ENCODE measurements at places on chromosomes 7 and 10. TPM values are rescaled to one million over a fixed set of nuclear protein-coding genes. Genes with fewer than 3 reads are reported as not detected.

DNA sequence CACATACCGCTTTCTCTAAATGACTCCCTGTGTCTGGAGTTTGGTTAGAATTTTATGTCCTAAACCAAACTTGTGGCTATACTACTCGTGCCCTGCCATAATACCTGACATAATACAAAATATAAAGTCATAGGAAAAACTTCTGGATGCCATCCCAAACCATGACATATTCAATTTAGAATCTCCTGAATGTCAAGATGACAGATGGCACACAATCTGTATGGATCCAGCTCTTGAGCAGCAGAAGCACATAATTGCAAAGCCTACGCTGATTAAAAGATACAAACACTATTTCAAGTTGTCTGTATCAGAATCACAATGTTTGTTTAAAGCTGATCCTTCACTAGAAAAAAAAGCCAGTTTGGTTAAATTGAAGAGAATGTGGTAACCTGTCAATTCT, 22.4 kb upstream of the CDC14C start:
- no peak for DNase-seq
- no peaks in the 10 kb centered on the region for H3K4me1 ChIP-seq
- H3K27me3 ChIP-seq: no peaks in the 10 kb centered on the region
- H3K36me3 ChIP-seq: no peaks in the 10 kb centered on the region

DNA sequence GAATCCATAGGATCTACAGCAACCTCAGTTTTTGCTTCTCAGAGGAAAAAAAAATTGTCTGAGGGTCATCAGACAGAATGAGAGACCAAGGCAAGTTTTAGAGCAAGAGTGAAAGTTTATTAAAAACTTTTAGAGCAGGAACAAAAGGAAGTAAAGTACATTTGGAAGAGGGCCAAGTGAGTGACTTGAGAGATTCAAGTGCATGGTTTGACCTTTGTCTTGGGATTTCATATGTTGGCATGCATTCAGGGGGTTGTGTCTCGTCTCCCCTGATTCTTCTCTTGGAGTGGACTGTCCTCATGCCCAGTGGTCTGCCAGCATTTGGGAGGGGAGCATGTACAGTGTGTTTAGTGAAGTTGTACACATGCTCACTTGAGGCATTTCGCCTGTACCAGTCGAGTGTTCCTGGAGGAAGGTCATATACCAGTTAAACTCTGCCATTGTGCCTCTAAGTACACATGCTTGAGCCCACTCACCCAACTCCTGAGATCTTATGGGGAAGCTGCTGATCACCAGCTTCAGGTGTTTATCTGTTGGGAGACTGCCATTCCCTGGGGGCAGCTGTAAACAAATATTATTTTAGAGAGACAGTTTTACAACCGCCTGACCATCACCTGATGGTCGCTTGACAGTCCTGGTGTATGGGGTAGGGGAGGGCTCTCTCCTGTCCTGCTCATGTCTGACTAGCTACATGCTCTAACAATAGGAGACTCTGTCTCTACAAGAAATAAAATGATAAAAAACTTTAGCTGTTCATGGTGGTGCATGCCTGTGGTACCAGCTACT, 109.4 kb downstream of the EEPD1 start:
- H3K4me3 ChIP-seq: no peak overlapping the region
- no peaks in the 10 kb centered on the region for H3K4me1 ChIP-seq
- H3K27ac ChIP-seq: no peak overlapping the region
- H3K27me3 ChIP-seq: no peaks in the 10 kb centered on the region
- DNase-seq: no peak

DNA sequence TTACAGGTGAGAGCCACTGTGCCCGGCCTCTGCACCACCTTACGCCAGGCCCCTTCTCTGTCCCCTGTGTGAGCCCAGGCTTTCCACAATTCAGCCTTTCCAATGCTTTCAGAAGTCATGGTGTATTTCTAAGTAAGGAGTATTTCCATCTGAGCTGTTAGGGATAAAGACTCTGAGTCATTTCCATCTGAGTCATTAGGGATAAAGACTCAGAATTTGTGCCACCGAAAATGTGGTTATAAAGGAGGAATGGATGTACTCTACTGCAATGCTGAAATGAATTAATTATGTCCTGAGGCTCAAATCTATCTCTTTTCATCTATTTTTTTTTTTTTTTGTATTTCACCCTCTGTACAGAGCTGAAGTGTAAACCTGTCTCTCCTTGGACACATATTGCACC, 84.0 kb downstream of the GATA3 start:
- H3K36me3 ChIP-seq: no peaks in the 10 kb centered on the region
- H3K27ac ChIP-seq: no peak overlapping the region
- H3K4me3 ChIP-seq: no peak overlapping the region
- no peak for DNase-seq
- no peaks in the 10 kb centered on the region for H3K27me3 ChIP-seq
- H3K4me1 ChIP-seq: peaks cover 16% of the 10 kb centered on the region

DNA sequence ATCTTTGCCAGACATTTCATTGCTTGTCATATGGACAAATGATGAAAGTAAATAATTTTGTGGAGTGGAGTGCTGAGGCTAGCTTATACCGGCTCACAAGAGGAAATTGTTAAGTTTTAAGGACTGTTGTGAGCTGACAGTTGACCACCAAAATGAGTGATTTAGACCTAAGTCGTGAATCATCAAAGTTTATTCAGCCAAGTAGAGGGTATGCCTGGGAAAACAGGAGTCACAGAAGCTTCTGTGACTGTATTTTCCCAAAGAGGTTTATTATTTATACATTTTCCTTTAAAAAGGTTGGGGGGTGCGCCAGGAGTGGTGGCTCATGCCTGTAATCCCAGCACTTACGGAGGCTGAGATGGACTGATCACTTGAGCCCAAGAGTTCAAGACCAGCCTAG, 21.8 kb downstream of the MRPS24 start:
- H3K36me3 ChIP-seq: no peaks in the 10 kb centered on the region
- no peaks in the 10 kb centered on the region for H3K27me3 ChIP-seq
- H3K27ac ChIP-seq: no peak overlapping the region
- no peaks in the 10 kb centered on the region for H3K4me1 ChIP-seq

DNA sequence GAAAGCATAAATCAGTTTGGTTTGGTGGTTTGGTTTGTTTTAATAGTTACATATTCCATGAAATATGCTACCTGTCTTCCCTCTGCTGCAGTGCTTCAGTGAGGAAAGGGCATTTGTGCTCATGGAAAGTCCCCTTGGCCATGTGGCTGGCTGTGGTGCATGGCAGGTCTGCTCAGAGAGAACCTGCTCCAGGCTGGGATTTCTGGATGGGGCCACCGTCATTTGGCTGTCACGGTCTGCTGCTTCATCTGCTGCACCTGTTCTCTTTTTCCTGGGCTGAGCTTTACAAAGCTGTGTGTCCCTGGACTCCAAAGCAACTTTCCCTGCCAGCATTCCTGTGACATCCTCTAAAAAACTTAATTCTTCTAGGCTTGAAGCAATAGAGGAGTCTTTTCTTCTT, 8.9 kb downstream of the CDK14 start:
- no peak overlapping the region for H3K27ac ChIP-seq
- no peak for DNase-seq
- H3K4me1 ChIP-seq: no peaks in the 10 kb centered on the region
- H3K27me3 ChIP-seq: peaks cover 5% of the 10 kb centered on the region
- H3K4me3 ChIP-seq: no peak overlapping the region
- no peaks in the 10 kb centered on the region for H3K36me3 ChIP-seq

DNA sequence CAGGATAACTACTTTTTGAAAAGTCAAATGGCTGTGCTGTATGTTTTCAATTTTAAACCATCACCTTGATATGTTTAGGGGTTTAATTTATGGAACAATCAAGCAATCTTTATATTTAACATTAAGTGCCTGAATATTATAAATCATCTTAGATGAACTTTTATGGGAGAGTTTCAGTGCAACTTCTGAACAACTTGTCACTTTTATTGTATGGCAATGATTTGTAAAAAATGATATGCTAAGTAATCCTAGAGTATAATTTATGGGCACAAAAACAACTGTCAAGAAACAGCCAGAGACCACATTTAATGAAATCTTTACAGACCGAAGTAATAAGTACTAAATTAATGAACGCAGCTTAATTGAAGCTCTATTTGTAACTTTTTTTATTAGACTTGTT, 498.9 kb downstream of the PARD3 start:
- no peak for DNase-seq
- H3K27me3 ChIP-seq: no peaks in the 10 kb centered on the region
- H3K27ac ChIP-seq: no peak overlapping the region
- no peak overlapping the region for H3K4me3 ChIP-seq

DNA sequence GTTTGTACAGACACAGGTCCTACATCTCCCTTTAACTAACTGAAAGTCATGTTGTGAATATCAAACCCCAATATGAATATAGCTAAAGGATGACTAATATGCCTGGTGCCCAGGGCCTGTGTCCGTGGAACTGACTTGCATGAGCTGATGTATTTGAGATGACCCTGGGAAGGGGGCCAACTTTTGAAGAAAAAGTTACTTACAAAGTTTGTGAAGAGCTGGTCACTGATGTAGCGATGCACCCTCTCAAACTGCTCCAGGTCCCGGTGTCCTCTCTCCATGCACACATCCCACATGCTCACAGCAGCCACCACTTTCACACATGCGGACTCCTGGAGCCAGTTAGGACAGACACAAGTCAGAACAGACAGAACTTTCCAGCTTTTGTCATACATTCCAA, 106.2 kb downstream of the ABCC2 start:
- peaks cover 3% of the 10 kb centered on the region for H3K36me3 ChIP-seq
- DNase-seq: no peak
- no peaks in the 10 kb centered on the region for H3K4me1 ChIP-seq
- H3K4me3 ChIP-seq: no peak overlapping the region
- no peaks in the 10 kb centered on the region for H3K27me3 ChIP-seq

ASB10 gene
- total RNA-seq: not detected

AGR2 gene
- total RNA-seq: not detected

DNA sequence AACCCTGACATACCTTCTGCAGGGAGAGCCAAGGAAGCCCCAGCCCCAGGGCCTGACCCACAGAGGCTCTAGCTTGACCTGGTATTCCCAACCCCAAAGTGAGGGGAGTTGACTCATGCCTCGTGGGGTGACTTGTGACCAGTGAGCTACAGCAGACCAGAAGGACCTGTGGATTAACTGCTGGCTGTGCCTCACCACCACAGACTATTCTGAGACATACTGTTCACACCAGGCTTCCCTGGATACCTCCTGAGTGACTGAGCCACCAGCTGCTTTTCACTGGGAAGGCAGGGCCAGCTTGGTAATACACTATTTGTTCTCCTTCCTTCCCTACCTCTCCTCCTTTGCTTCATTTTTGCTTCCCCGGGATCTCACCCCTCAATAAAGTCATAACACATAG, 7.3 kb downstream of the PLXNA4 start:
- peaks cover 10% of the 10 kb centered on the region for H3K27me3 ChIP-seq
- H3K36me3 ChIP-seq: no peaks in the 10 kb centered on the region
- H3K4me1 ChIP-seq: no peaks in the 10 kb centered on the region
- DNase-seq: no peak
- H3K4me3 ChIP-seq: no peak overlapping the region
- no peak overlapping the region for H3K27ac ChIP-seq

- H3K36me3 ChIP-seq: no peaks in the 10 kb centered on the region
- H3K4me3 ChIP-seq: no peak overlapping the region
- no peak overlapping the region for H3K27ac ChIP-seq
- H3K4me1 ChIP-seq: no peaks in the 10 kb centered on the region
- no peak for DNase-seq
Measured at GRCh38 chr10:28354511-28354910, 51.6 kb upstream of the MPP7 start.
